ENCODE measurements at places on chromosomes 4 and X.

- no peak for DNase-seq
These were observed 48.0 kb upstream of the HDAC8 start for GRCh38 chrX:72620550-72621145.

- no peak for DNase-seq
These were observed 52.6 kb downstream of the OSTC start for GRCh38 chr4:108702960-108703359.

- peak; percentile 18 for DNase-seq
These were observed 1142.2 kb downstream of the ARAP2 start for GRCh38 chr4:35102066-35102465.

GRCh38 chrX:9562851-9563250 is 98.0 kb downstream of the TBL1X start:
- DNase-seq = no peak

- DNase-seq = no peak
These were observed 811 bp downstream of the SRD5A3 start for GRCh38 chr4:55346851-55347255.

- no peak for DNase-seq
These were observed 557.2 kb upstream of the GRID2 start for GRCh38 chr4:91746551-91746950.

GRCh38 chr4:39950861-39951481 is 26.7 kb downstream of the PDS5A start:
- DNase-seq = no peak

DNA sequence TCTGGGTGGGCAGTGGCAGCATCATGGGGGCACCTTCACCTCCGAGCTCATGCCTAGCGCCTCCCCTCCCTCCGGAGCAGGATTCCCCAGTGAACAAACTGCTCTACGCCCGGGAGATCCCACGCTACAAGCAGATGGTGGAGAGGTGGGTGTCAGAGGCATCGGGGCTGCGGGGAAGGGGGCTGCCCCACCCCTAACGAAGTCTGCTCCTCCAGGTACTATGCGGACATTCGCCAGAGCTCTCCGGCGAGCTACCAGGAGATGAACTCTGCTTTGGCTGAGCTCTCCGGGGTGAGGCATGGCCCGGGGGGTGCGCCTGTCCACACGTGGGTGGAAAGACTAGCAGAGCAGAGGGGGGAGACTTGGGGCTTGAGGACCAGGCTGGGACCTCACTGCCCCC is 2.7 kb upstream of the SRPK3 start:
- no peak for DNase-seq

DNA sequence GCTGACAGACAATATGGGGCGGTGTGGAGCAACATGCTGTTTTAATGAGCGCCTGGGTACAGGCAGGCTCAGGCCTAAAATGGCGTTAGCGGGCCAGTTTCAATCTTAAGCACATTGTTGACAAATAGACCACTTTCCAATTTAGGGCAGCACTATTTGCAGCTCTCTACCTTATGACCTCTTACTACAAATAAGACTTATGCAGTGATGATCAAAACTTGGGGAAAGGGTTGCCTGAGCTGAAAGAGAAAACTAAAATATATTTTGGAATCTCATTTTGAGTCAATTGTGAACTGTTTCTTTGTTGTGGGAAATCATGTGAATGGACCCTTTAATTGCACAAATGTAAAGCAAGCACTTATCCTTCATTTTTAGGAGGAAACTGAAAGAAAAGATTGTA is 25.5 kb upstream of the GPAT3 start:
- DNase-seq = no peak

DNA sequence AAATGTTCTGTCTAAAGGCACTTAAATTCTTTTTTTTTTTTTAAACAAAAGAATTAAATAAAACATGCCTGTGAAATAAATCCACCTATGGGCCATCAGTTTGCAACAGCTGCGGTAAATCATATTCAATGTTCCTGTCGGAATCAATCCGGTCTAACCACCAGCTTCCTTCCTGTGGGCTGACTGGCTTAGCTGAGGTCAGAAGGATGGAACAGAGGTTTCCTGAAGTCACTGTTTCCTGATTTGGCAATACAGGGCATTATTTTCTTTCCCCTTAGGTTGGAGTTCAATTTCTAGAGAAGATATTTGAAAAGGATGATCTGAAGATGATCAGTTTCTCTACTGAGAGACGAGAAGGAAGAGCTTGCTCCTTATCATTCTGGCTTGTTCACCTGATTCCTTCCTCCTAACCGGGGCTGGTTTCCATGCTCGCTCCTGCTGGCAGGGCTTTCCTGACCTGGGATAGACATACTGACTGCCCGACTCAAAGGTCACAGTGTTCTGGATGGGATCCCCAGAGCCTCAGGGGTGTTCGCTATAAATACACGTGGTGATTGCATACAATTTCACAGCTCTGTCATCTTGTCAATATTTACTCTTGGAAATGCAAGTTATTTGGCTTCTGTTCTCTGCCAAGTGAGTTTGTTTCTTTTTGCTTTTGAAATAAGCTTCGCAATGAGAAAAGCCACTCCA is 21.7 kb downstream of the PDLIM3 start:
- DNase-seq = no peak

GRCh38 chr4:171846232-171846631 is 33.0 kb downstream of the GALNTL6 start:
- peak; percentile 3 for DNase-seq

- no peak for DNase-seq
These were observed 10.6 kb downstream of the NYX start for GRCh38 chrX:41457613-41458192.

- DNase-seq = no peak
These were observed 289.7 kb downstream of the HS3ST1 start for GRCh38 chr4:11138964-11139363.

DNA sequence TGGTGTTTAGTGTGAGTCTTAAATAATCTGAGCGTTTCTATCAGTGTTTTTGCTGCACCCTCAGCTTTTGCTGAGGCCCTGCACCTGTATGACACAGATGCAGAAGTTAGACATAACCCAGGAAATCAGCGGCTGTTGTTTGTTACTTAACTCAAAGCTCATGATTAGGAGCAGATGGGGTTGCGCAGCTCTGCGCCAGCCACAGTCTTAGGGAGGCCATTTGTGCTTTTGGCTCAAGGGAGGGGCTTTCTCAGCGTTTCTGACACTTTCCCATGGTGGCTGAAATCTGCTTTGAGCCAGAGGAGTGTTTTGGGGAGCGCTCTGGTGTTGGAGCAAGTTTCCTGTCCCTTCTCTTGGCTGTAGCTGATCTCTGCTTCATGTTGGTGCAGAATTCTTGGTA is 433.8 kb downstream of the NAF1 start:
- no peak for DNase-seq

DNA sequence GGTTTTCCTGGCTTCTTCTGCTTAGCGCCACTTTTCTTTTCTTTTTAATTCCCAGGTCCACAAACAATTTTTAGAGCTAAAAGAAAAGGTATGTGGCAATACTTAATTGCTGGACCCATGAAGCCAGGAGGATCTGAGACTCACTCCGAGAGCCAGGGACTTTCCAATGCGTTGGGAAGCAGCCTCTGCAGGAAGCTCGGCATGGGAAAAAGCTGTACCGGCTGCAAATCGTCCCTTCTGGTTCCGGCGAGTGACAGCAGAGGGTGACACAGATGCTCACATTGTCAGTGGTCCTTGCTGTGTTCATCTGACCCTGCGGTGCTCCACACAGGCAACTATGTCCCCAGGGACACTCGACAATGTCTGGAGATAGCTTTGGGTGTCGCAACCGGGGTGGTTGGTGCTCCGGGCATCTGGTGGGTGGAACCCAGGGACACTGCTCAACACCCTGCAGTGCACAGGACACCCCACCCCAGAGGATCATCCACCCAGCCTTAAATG is 164.0 kb downstream of the PRKX start:
- DNase-seq = peak; percentile 25

DNA sequence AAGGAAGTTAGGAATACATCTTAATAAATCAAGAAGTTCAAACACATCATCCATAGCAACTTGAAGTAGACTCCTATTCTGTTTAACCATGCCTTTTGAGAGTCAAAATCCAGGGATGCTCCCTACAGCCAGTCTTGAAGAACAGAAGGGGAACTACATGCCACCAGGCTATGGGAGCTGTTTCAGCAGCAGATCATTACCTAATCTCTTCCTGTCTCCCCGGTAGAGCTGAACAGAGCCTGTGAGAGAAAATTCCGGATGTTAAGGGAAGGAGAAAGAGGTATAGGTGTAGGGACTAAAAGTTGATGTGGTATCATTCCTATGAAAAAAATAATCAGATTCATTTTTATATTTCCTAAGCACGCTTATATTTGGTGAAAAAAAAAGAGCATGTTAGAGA is 352.2 kb downstream of the SPRY1 start:
- DNase-seq = no peak

GRCh38 chr4:41611881-41612871 is 74.2 kb downstream of the LIMCH1 start:
- no peak for DNase-seq

DNA sequence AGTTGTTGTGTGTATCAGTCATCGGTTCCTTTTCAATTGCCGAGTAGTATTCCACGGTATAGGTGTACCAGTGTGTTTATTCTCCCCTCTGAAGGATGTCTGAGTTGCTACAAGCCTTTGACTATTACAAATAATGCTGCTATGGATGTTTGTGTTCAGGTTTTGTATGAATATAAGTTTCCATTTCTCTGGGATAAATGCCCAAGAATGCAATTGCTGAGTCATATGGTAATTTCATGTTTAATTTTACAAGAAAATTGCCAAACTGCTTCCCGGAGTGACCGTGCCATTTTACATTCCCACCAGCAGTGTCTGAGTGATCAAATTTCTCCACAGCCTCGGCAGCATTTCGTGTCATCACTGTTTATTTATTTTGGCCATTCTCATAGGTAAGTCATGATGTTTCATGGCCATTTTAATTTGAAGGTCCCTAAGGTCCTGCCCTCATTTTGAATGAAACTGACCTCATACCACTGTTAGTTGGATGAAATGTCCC is 73.9 kb downstream of the IRF2 start:
- no peak for DNase-seq

DNA sequence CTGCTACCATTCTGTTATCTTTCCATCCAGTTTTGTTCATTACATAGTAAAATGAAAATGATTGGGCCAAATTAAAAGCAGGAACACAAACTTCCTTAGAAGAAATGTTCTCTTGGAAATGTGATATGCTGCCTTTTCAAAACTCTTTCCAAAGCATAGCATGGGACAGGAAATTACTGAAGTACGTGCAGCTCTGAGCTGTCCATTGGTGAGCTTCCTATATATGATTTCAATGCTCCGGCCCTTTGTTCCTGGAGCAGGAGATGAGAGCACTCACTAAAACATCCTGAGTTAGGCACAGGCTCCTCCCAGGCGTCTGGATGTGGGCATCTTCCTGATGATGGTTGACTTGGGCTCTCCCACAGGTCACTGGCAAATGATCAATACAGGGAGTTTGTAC is 33.0 kb upstream of the ANXA3 start:
- no peak for DNase-seq

DNA sequence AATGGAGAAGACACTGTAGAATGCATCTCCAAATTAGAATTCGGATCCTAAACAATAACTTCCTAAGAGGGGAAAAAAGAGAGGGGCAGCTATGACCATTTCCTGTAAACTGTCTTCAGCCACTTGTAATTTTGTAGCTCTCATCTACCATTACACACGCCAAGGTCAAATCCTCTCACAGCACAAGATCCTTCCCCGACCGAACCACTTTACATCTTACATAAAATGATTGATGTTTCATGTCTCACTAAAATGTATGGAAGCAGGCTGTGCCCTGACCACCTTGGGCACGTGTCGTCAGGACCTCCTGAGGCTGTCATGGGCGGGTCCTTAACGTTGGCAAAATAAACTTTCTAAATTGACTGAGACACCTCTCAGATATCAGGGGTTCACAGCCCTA is 24.1 kb upstream of the PBDC1 start:
- peak; percentile 26 for DNase-seq

- DNase-seq = no peak
These were observed 20.0 kb downstream of the CHRNA9 start for GRCh38 chr4:40355131-40355530.

DNA sequence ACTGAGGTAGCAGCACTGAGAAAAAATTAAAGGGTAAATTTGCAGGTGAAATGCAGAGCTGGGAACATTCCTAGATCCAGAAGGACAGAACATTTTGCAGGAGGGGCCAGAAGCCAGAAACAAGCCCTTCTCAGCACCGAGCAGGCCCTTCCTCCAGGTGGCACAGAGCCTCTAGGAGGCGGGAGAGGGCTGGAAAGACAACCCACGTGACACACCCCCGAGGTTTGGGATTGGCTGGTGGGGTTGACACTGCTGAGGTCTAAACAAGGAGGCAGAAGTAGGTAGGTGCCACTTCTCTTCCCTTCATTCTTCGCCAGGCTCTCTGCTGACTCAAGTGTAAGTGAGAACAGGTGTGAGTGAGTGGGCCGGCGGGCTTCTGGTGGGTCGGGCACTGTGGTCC is at the start of gene PAGE4:
PAGE4 (plus strand) TSS at position 288 of the 400 bp plus-strand sequence. CDS start 1,126 bp downstream, outside the sequence.
- DNase-seq = no peak

GRCh38 chr4:112910109-112910736 is 139.2 kb upstream of the ANK2 start:
- peak; percentile 56 for DNase-seq

GRCh38 chr4:35541146-35541887 is 703.0 kb downstream of the ARAP2 start:
- no peak for DNase-seq

DNA sequence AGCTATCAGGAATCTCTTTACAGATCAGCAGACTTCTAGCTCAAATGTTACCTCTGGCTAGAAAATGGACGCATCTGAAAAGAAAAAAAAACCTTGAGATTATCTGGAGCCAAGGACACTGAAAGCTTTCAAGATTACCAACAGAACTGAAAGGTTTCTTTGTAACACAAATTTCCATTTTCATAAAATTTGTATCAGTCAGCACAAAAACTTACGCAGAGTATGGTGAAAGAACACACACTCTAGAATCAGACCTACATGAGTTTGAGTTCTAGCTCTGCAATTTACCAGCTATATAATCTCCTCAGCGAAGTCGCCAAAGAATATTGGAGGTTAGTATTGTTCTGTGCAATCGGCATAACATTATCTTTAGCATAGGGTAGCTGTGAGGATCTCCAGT is 1.8 kb downstream of the TAB3 start:
- no peak for DNase-seq

- DNase-seq = no peak
These were observed 40.9 kb upstream of the CPLX1 start for GRCh38 chr4:866761-867390.

GRCh38 chr4:116244771-116245170 is 840.6 kb downstream of the TRAM1L1 start:
- DNase-seq = no peak

- no peak for DNase-seq
These were observed 21.0 kb downstream of the TENM3 start for GRCh38 chr4:182264139-182264752.

GRCh38 chr4:140808256-140808655 is 52.1 kb upstream of the TBC1D9 start:
- no peak for DNase-seq

All from NCI-H1092 treated with DMSO at 0.1 percent for 48 hours (cell line).